Osteocyte (in vitro differentiated cells): ENCODE measurements at places on chromosomes 4 and X. TPM values are rescaled to one million over a fixed set of nuclear protein-coding genes. Genes with fewer than 3 reads are reported as not detected.

The CRMP1 gene
- total RNA-seq = 24.5 and 24.7 TPM in 2 replicates

The PPEF2 gene
- not detected in 2 replicates for total RNA-seq

The RNF150 gene
- 56.2 and 56.5 TPM in 2 replicates for total RNA-seq

The ZNF827 gene
- total RNA-seq = 22.5 and 24.9 TPM in 2 replicates

The ARHGAP36 gene
- not detected in 2 replicates for total RNA-seq

The NKAP gene
- 8.3 and 9.7 TPM in 2 replicates for total RNA-seq

The NPFFR2 gene
- total RNA-seq = not detected in 2 replicates

The TKTL2 gene
- total RNA-seq = not detected in 2 replicates

The AFM gene
- not detected in 2 replicates for total RNA-seq

The CCDC120 gene
- total RNA-seq = 8.5 and 9.6 TPM in 2 replicates

The CLIC2 gene
- 0.44 and 0.99 TPM in 2 replicates for total RNA-seq

- no peak for DNase-seq
- peaks cover 2% of the 10 kb centered on the region for H3K27me3 ChIP-seq
- H3K36me3 ChIP-seq = peaks cover 26% of the 10 kb centered on the region
- H3K27ac ChIP-seq = no peak overlapping the region
- H3K4me3 ChIP-seq = no peak overlapping the region
These were observed 49.2 kb downstream of the CCKAR start for GRCh38 chr4:26441102-26441501.

- no peaks in the 10 kb centered on the region for H3K36me3 ChIP-seq
- no peaks in the 10 kb centered on the region for H3K27me3 ChIP-seq
- no peak overlapping the region for H3K4me3 ChIP-seq
- no peak for DNase-seq
- H3K27ac ChIP-seq = no peak overlapping the region
These were observed 973.9 kb upstream of the POU3F4 start for GRCh38 chrX:82534086-82534597.

GRCh38 chr4:29423836-29424721, 1296.1 kb upstream of the PCDH7 start:
- H3K36me3 ChIP-seq = no peaks in the 10 kb centered on the region
- H3K4me3 ChIP-seq = no peak overlapping the region
- H3K4me1 ChIP-seq = peaks cover 8% of the 10 kb centered on the region
- DNase-seq = no peak

- H3K27me3 ChIP-seq = peaks cover 2% of the 10 kb centered on the region
- no peaks in the 10 kb centered on the region for H3K36me3 ChIP-seq
- H3K4me3 ChIP-seq = no peak overlapping the region
- no peaks in the 10 kb centered on the region for H3K4me1 ChIP-seq
- H3K27ac ChIP-seq = no peak overlapping the region
These were observed 8.7 kb upstream of the TIMM8A start for GRCh38 chrX:101357166-101357795.

DNA sequence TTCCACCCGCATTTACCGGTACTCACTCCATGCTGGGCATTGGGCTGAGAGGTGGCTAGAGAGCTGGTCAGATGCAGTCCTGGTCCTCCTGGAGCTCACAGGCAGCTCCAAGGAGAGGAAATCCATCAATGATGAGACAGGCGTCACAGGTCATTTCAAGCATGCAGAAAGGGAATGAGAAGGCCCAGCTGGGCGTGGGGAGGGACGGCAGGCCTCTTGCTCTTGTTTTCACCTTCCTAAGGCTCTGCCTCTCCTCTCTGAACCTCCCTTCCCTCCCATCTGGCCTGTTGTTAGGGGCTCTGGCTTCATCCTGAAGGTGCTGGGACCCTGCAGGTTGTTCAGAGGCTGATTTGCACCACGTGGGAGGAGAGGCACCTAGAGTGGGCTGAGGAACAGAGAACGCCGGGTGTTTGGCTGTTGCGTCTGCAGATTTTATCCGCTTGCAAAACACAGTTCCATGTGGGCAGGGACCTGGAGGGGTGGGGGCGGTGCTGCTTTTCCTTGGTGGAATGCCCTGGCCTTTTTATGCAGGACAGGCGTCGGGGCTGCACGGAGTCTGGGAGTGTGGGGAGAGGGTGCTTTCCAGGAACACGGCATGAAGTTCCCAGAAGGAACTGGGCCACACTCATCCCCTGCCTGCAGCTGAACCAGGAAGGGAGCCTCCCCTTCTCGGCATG, 81.5 kb upstream of the PSAPL1 start:
- no peaks in the 10 kb centered on the region for H3K36me3 ChIP-seq
- H3K4me1 ChIP-seq = no peaks in the 10 kb centered on the region
- H3K27me3 ChIP-seq = peaks cover 13% of the 10 kb centered on the region
- H3K4me3 ChIP-seq = no peak overlapping the region
- no peak overlapping the region for H3K27ac ChIP-seq

- peak overlapping the region; percentile 94 for H3K4me3 ChIP-seq
- peak overlapping the region; percentile 85 for H3K27ac ChIP-seq
- peaks cover 48% of the 10 kb centered on the region for H3K4me1 ChIP-seq
These were observed 789 bp downstream of the ARHGAP10 start for GRCh38 chr4:147732518-147733235.

DNA sequence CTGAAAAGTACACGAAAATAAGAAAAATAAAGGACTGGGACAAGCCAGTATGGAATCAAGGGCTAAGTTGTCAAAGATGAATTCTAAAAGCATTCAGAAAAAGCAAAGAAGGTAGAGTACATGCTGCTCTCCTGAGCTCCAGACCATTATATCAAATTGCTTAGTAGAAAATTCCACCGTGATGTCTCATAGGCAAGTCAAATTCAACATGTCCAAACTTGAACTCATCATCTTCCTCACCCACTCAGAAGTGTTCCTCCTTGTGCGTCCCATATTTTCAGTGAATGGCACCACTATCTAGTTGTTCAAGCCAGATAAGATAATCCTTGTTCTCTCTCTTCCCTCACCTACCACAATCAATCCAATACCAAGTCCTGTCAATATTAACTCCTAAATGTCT, 37.5 kb upstream of the IL13RA2 start:
- H3K4me1 ChIP-seq = no peaks in the 10 kb centered on the region
- no peak overlapping the region for H3K4me3 ChIP-seq

GRCh38 chr4:76188149-76188548, 25.5 kb downstream of the SCARB2 start:
- no peak overlapping the region for H3K4me3 ChIP-seq
- peaks cover 41% of the 10 kb centered on the region for H3K36me3 ChIP-seq
- H3K4me1 ChIP-seq = peaks cover 10% of the 10 kb centered on the region
- H3K27ac ChIP-seq = peak overlapping the region; percentile 47

GRCh38 chr4:48556268-48556667, 66.2 kb downstream of the ZAR1 start:
- no peaks in the 10 kb centered on the region for H3K27me3 ChIP-seq
- H3K4me3 ChIP-seq = no peak overlapping the region
- H3K27ac ChIP-seq = no peak overlapping the region
- no peak for DNase-seq

- H3K27me3 ChIP-seq = no peaks in the 10 kb centered on the region
- H3K36me3 ChIP-seq = peaks cover 2% of the 10 kb centered on the region
- H3K27ac ChIP-seq = peak within 1 kb of the TSS; percentile 95
- peaks cover 57% of the 10 kb centered on the region for H3K4me1 ChIP-seq
- peak within 1 kb of the TSS; percentile 97 for H3K4me3 ChIP-seq
- no peak for DNase-seq
These were observed at the start of gene BGN for GRCh38 chrX:153494541-153495361. Gene BGN, plus strand, starts transcription at chrX:153494980. Its CDS starts 9,652 bp downstream, at chrX:153504632.

- no peak overlapping the region for H3K4me3 ChIP-seq
- DNase-seq = no peak
- H3K4me1 ChIP-seq = no peaks in the 10 kb centered on the region
- no peaks in the 10 kb centered on the region for H3K27me3 ChIP-seq
- no peaks in the 10 kb centered on the region for H3K36me3 ChIP-seq
These were observed 665.6 kb upstream of the PRKX start for GRCh38 chrX:4379071-4379470.

DNA sequence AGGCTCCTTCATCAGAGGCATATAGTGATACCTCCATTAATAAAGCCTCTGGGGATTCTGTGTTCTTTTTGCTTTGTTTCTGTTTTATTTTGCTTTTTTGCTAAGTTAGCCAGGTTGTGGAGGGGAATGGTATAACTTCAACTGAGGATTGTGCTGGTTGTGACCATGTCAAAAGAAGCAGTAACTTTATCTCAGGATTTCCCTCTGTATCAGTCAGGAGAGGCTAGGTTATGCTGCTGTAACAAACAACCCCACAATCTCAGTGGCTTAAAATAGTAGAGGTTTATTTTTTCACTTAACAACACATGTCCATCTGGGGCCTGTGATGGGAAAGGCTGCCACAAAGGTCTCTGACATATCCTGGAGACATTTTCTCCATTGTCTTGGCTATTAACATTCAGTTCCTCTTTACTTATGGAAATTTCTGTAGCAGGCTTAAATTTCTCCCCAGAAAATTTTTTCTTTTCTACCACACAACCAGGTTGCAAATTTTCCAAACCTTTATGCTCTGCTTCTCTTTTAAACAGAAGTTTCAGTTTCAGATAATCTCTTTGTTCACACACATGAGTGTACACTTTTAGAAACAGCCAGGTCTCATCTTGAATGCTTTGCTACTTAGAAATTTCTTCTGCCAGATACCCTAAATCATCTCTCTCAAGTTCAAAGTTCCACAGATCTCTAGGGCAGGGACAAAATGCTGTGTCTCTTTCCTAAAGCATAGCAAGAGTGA, 64.7 kb downstream of the UCHL1 start:
- H3K4me3 ChIP-seq = no peak overlapping the region
- H3K27ac ChIP-seq = no peak overlapping the region
- H3K27me3 ChIP-seq = peaks cover 20% of the 10 kb centered on the region
- no peaks in the 10 kb centered on the region for H3K36me3 ChIP-seq
- H3K4me1 ChIP-seq = no peaks in the 10 kb centered on the region
- no peak for DNase-seq
